Large intestine (tissue), 12 donors: ENCODE measurements at places on chromosomes 11 and 22. TPM values are rescaled to one million over a fixed set of nuclear protein-coding genes. Genes with fewer than 3 reads are reported as not detected.
A peak's percentile ranks its signal among the peaks of the same experiment; 100 is the strongest.

DNA sequence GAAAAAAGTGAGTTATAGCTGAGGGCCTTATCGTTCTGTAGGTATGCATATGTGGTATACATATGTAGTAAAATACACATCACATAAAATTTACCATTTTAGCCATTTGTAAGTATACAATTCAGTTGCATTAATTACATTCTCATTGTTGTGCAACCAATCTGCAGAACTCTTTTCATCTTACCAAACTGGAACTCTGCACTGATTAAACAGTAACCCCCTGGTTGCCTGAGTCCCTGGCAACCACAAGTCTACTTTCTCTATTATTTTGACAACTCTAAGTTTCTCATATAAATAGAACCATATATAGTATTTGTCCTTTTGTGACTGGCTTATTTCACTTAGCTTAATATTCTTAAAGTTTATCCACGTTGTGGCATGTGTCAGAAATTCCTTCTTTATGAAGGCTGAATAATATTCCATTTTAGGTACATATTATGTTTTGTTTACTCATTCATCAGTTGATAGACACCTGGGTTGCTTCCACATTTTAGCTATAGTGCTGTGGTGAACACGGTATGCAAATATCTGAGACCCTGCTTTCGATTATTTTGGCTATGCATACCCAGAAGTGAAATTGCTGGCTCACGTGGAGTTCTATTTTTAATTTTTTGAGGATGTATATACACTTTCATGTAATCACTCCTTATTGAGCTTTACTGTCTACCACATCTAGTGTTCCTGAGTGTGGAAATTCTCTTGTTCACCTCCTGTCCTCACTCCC, 1.6 kb upstream of the DDX10 start:
- no peak overlapping the region for H3K4me3 ChIP-seq
- H3K36me3 ChIP-seq: no peaks in the 10 kb centered on the region
- no peaks in the 10 kb centered on the region for H3K27me3 ChIP-seq
- H3K27ac ChIP-seq: no peak overlapping the region
- peaks cover 8% of the 10 kb centered on the region for H3K4me1 ChIP-seq
- no peak for DNase-seq

- H3K27ac ChIP-seq: no peak overlapping the region
- H3K4me3 ChIP-seq: no peak overlapping the region
- no peaks in the 10 kb centered on the region for H3K4me1 ChIP-seq
- H3K27me3 ChIP-seq: no peaks in the 10 kb centered on the region
These were observed 27.9 kb downstream of the EXPH5 start for GRCh38 chr11:108565653-108566052.

DNA sequence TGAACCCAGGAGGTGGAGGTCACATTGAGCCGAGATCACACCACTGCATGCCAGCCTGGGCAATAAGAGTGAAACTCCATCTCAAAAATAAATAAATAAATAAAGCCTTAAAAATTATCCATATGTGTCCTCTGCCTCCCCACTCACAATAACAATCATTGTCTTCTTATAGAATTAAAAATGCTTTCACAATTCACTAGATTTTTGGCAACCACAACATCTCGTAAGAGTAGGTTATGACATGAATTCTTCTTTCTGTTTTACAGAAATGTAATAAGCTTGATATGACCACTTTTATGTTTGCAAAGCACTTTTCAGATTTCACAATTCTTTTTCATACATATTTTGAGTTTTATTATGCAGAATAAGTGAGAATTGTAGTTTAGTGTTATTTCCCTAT, 54.5 kb upstream of the HSPA8 start:
- H3K4me3 ChIP-seq: no peak overlapping the region
- H3K4me1 ChIP-seq: no peaks in the 10 kb centered on the region
- no peak overlapping the region for H3K27ac ChIP-seq
- H3K36me3 ChIP-seq: no peaks in the 10 kb centered on the region
- no peak for DNase-seq

- H3K4me1 ChIP-seq: peaks cover 3% of the 10 kb centered on the region
- no peaks in the 10 kb centered on the region for H3K36me3 ChIP-seq
- DNase-seq: peak; percentile 27
- H3K27me3 ChIP-seq: peaks cover 14% of the 10 kb centered on the region
These were observed 72.4 kb upstream of the NUP50 start for GRCh38 chr22:45091254-45091854.

DNA sequence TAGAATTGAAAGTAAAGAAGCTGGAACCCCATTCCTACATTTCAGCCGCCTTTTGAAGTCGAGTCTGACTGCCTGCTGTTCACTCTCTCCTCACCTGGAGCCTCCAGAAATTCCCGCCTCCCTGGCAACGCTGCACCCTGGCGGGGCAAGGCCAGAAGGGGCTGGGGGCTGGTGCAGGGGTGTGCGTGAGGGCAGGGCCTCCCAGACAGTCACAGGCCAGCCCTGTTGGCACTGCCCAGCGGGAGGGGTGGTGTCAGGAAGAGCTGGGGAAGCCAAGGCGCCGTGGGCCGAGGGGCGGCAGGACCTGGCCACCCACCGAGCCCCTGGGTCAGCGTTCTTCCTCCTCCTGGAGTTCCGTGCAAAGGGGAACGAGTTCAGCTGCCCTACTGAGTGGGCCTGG, 123.2 kb downstream of the KCNQ1OT1 start:
- no peaks in the 10 kb centered on the region for H3K36me3 ChIP-seq
- no peak for DNase-seq
- no peaks in the 10 kb centered on the region for H3K27me3 ChIP-seq

- H3K36me3 ChIP-seq: peaks cover 28% of the 10 kb centered on the region
- H3K27ac ChIP-seq: peak overlapping the region; percentile 41
- no peaks in the 10 kb centered on the region for H3K27me3 ChIP-seq
- H3K4me3 ChIP-seq: no peak overlapping the region
These were observed 37.5 kb downstream of the BIRC2 start for GRCh38 chr11:102384419-102385079.

DNA sequence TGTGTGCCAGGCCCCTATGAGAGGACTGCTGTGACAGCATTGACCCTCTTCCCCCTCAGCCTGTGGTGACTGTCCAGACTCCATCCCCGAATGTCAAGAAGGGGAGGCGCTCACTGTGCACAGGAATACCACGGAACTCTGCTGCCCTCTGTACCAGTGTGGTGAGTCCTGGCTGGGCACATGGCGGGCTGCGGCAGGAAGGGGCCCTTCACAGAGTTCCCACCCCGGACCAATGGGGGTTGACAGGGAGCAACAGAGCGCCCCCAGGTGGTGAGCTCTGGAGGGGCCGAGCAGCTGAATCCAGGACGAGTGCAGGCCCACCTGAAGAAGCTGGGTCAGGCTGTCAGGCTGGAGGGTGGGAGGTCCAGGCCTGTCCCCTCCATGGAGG, 83.8 kb upstream of the MYOD1 start:
- no peaks in the 10 kb centered on the region for H3K27me3 ChIP-seq
- DNase-seq: no peak
- no peaks in the 10 kb centered on the region for H3K4me1 ChIP-seq
- no peak overlapping the region for H3K27ac ChIP-seq
- H3K4me3 ChIP-seq: no peak overlapping the region

GRCh38 chr22:22450343-22450839, 58.2 kb downstream of the ZNF280B start:
- no peak overlapping the region for H3K27ac ChIP-seq
- no peaks in the 10 kb centered on the region for H3K4me1 ChIP-seq
- H3K27me3 ChIP-seq: peaks cover 18% of the 10 kb centered on the region
- no peaks in the 10 kb centered on the region for H3K36me3 ChIP-seq

DNA sequence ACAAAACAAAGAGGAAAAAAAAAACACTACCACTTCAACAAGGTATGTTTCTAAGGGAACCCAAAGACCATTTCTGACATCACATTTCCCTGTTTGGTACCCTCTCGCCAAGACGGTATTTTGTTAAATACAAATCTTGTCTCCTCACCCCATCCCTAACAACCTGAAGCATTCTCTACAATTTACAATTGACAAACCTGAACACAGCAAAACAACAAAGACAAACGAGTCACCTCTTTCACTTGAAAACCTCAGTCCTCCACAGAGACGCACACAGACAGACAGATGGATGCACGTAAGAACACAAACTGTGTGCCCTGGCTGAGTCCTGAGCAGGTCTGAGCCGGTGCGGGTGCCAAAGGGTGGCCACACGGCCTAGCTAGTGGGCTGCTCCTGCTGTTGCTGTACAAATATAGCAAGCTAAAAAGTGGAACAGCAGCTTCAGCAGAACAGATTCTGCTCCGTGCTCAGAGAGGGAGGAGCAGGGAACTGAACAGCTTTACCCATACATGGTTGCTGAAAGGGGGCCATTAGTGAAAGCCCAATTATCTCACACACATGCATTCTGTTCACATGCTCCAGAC, 28.5 kb downstream of the CELF1 start:
- H3K27me3 ChIP-seq: no peaks in the 10 kb centered on the region
- no peak for DNase-seq
- peaks cover 4% of the 10 kb centered on the region for H3K36me3 ChIP-seq
- H3K4me1 ChIP-seq: peaks cover 13% of the 10 kb centered on the region

GRCh38 chr11:72860592-72860991, 46.4 kb downstream of the ATG16L2 start:
- no peak overlapping the region for H3K27ac ChIP-seq
- DNase-seq: no peak
- H3K4me3 ChIP-seq: no peak overlapping the region
- no peaks in the 10 kb centered on the region for H3K27me3 ChIP-seq
- H3K4me1 ChIP-seq: peaks cover 9% of the 10 kb centered on the region

GRCh38 chr11:117878939-117879475, 2.5 kb upstream of the FXYD6 start:
- no peaks in the 10 kb centered on the region for H3K36me3 ChIP-seq
- DNase-seq: no peak
- peaks cover 24% of the 10 kb centered on the region for H3K4me1 ChIP-seq
- peaks cover 62% of the 10 kb centered on the region for H3K27me3 ChIP-seq
- no peak overlapping the region for H3K4me3 ChIP-seq

- H3K36me3 ChIP-seq: peaks cover 22% of the 10 kb centered on the region
- no peaks in the 10 kb centered on the region for H3K27me3 ChIP-seq
- no peaks in the 10 kb centered on the region for H3K4me1 ChIP-seq
- H3K4me3 ChIP-seq: no peak overlapping the region
- H3K27ac ChIP-seq: no peak overlapping the region
These were observed 52.8 kb upstream of the APOA1 start for GRCh38 chr11:116890193-116890592.

DNA sequence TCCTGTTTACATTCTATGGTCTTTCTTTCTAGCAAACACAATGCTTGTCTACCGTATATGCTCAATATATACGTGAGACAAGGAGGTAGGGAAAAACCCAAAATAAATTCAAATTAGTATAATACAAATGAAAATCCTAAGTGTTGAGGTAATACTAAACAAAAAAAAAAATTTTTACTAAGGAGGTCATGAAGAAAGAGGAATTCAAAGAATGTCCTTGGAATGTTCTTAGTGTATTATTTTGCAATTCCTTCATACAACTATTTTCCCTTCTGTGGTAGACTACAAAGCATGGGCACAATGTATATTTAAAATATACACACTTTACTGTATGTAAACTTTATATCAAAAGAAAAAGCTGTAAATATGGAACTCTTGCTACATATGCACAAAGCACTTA, 36.4 kb downstream of the PIK3C2A start:
- no peaks in the 10 kb centered on the region for H3K4me1 ChIP-seq
- no peak overlapping the region for H3K4me3 ChIP-seq
- H3K36me3 ChIP-seq: peaks cover 9% of the 10 kb centered on the region
- H3K27ac ChIP-seq: no peak overlapping the region
- no peaks in the 10 kb centered on the region for H3K27me3 ChIP-seq

DNA sequence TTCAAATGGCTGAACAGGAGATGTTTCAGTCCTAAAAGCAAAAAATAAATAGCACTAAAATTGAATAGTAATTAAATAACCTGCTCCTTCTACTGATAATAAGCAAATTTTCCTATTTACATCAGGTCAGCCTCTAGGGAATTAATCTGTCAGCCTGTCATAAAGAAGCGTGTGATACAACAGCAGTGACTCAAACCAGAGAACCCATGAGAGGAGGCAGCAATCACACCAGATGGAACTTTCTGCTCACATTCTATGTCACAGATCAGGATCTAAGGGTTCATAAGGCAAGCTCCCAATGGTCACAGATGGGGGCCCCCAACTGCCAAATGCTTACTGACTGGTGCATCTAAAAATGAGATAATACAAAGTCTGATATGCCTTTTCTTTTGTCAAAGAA, 41.1 kb downstream of the RBFOX2 start:
- no peak overlapping the region for H3K4me3 ChIP-seq
- H3K27ac ChIP-seq: no peak overlapping the region
- peaks cover 7% of the 10 kb centered on the region for H3K4me1 ChIP-seq
- H3K36me3 ChIP-seq: no peaks in the 10 kb centered on the region
- no peaks in the 10 kb centered on the region for H3K27me3 ChIP-seq

DNA sequence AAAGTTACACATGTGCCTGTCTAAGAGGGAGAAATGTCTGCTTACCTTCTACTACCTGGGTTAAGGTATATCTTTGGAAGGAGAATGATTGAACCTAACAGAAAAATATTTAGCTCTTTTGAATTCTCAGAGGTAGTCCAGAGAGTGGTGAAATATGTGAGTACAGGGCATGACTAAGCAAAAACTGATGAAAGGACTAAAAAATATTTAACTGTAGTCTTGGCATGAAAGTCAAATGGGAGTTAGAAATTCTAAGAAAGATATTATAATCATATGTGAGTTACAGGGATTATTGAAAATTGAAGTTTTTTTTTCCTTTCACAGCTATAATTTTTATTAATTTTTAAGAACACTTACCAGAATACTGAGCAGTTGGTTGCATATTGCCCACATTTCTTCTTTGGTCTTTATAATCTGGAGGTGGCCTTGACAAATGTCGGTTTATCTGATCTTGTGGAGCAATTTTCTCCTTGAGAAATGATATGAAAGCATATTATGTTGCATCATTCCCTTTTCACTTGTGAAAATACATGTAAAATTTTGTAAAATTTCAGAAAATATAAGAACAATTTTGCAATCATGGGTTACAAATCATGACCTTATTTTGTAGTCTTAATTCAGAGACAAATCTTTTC, 61.4 kb upstream of the MTMR2 start:
- peaks cover 25% of the 10 kb centered on the region for H3K36me3 ChIP-seq
- H3K4me3 ChIP-seq: no peak overlapping the region
- H3K27ac ChIP-seq: no peak overlapping the region

- H3K4me1 ChIP-seq: no peaks in the 10 kb centered on the region
- no peak overlapping the region for H3K27ac ChIP-seq
- peaks cover 5% of the 10 kb centered on the region for H3K36me3 ChIP-seq
- no peak for DNase-seq
These were observed 9.9 kb downstream of the FEN1 start for GRCh38 chr11:61802605-61803004.

DNA sequence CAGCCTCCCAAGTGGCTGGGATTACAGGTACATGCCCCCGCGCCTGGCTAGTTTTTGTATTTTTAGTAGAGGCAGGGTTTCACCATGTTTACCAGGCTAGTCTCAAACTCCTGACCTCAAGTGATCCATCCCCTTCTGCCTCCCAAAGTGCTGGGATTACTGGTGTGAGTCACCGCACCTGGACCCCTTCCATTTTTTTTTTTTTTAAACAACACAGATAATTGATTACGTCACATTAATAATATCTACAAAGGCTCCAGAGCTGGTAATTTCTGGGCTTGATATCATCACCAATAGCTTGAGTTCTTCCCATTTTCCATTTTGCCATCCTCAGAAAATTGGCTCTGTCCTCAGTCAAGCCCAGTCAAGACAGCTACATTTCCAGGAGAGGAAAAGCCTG, 7.2 kb downstream of the TTLL1 start:
- H3K4me3 ChIP-seq: no peak overlapping the region
- no peaks in the 10 kb centered on the region for H3K27me3 ChIP-seq
- no peak for DNase-seq

CFAP300 gene
- polyA plus RNA-seq: 1.9 TPM

OMP gene
- 1.1 TPM for polyA plus RNA-seq

NEU3 gene
- polyA plus RNA-seq: 17.1 TPM

RTCB gene
- polyA plus RNA-seq: 80.0 TPM

MMP12 gene
- 0.66 TPM for polyA plus RNA-seq

APOC3 gene
- polyA plus RNA-seq: 1,751 TPM

LPXN gene
- polyA plus RNA-seq: 13.4 TPM

IFITM10 gene
- 0.67 TPM for polyA plus RNA-seq

KDM4D gene
- 0.67 TPM for polyA plus RNA-seq
